ENCODE measurements at places on chromosomes 12 and 14. TPM values are rescaled to one million over a fixed set of nuclear protein-coding genes. Genes with fewer than 3 reads are reported as not detected.

DNA sequence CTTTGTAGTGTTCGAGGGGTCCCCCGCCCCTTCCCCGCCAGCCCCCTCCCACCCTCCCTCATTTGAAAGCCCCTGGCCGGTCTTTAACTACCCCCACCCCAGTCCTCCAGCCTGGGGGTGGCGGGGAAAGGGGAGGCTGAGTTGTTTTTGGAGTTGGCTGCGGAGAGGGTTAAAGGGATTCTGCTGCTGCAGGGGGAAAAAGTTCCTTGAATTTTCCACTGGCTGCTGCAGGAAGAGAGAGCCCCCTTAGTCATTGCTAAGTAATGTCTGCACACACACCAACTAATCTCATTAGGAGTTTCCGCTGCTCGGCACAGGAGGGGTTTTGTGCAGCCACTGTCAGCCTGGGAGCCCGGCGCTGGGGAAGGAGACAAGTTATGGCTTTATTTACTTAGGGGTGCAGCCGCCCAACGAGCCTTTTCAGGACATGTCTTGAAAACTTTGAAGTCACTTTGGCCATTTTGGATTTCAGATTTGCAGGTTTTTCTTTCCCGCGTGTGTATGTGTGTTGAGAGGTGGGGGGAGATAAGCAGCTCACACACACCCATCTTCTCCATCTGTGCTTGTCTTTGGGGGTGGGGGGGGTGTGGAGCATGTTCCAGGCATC, 1.8 kb downstream of the ELK3 start:
- peak; percentile 39 for DNase-seq
- peak overlapping the region; percentile 72 for H3K4me3 ChIP-seq
- no peaks in the 10 kb centered on the region for H3K27me3 ChIP-seq
- H3K27ac ChIP-seq = no peak overlapping the region

GRCh38 chr14:101206556-101206955, 303.0 kb upstream of the RTL1 start:
- no peaks in the 10 kb centered on the region for H3K27me3 ChIP-seq
- no peak overlapping the region for H3K27ac ChIP-seq
- no peak overlapping the region for H3K4me3 ChIP-seq
- no peak for DNase-seq
- H3K36me3 ChIP-seq = peaks cover 11% of the 10 kb centered on the region

DNA sequence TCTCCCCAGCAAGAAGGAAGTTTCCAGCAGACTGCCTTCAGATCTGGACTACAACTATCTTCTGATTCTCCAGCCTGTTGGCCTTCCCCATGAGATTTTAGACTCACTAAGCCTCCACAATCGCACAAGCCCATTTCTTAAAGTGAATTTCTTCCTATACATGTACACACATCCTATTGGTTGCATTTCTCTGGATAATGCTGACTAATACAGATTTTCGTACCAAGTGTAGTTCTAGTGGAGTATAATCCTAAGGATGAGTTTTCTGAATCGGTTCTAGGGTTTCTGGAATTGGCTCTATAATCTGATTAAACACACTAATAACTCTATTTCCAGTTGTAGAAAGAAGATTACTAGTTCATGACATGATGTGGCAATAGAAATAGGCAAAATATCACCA, 53.3 kb downstream of the C12orf50 start:
- H3K27me3 ChIP-seq = no peaks in the 10 kb centered on the region
- DNase-seq = no peak
- H3K27ac ChIP-seq = no peak overlapping the region
- H3K4me1 ChIP-seq = no peaks in the 10 kb centered on the region
- peaks cover 3% of the 10 kb centered on the region for H3K36me3 ChIP-seq

GRCh38 chr12:617304-617915, 45.8 kb downstream of the NINJ2 start:
- no peaks in the 10 kb centered on the region for H3K4me1 ChIP-seq
- no peaks in the 10 kb centered on the region for H3K36me3 ChIP-seq
- H3K27me3 ChIP-seq = no peaks in the 10 kb centered on the region
- H3K4me3 ChIP-seq = no peak overlapping the region

DNA sequence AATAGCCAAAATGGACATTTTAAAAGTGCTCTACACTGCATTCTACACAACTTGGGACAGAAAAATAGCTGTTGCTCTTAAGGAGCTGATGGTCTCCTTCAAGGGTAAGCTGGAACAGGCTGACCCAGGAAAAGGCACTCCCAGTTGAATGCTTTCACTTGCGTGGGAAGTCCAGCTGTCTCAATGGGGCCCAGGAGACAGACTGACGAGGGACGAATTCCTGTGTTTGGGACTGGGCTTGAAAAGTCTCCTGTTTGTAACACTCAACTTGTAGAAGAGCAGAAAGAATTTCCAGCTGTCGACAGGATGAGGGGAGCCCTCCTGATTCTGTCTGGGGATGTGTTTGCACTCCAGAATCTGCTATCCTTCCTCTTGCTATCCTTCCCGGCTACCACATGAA, 180.8 kb downstream of the ZFP36L1 start:
- no peaks in the 10 kb centered on the region for H3K4me1 ChIP-seq
- H3K27ac ChIP-seq = no peak overlapping the region
- no peak overlapping the region for H3K4me3 ChIP-seq

GRCh38 chr14:101028971-101029667, 125.6 kb upstream of the RTL1 start:
- H3K4me1 ChIP-seq = no peaks in the 10 kb centered on the region
- no peak overlapping the region for H3K4me3 ChIP-seq
- no peak overlapping the region for H3K27ac ChIP-seq
- peaks cover 2% of the 10 kb centered on the region for H3K36me3 ChIP-seq
- DNase-seq = no peak
- no peaks in the 10 kb centered on the region for H3K27me3 ChIP-seq

GRCh38 chr14:24566318-24566717, 9.7 kb downstream of the CTSG start:
- DNase-seq = no peak
- peaks cover 6% of the 10 kb centered on the region for H3K36me3 ChIP-seq
- no peak overlapping the region for H3K4me3 ChIP-seq
- no peaks in the 10 kb centered on the region for H3K4me1 ChIP-seq
- no peaks in the 10 kb centered on the region for H3K27me3 ChIP-seq
- H3K27ac ChIP-seq = no peak overlapping the region

Gene RGS6
- 2.8 TPM for total RNA-seq

Gene ACSS3
- 19.3 TPM for total RNA-seq

Gene CCDC196
- not detected for total RNA-seq

Gene FOXG1
- 0.07 TPM for total RNA-seq
